ENCODE measurements at places on chromosomes 12 and 14.

GRCh38 chr14:96663076-96663475, 134.1 kb upstream of the VRK1 start:
- DNase-seq, result no peak

DNA sequence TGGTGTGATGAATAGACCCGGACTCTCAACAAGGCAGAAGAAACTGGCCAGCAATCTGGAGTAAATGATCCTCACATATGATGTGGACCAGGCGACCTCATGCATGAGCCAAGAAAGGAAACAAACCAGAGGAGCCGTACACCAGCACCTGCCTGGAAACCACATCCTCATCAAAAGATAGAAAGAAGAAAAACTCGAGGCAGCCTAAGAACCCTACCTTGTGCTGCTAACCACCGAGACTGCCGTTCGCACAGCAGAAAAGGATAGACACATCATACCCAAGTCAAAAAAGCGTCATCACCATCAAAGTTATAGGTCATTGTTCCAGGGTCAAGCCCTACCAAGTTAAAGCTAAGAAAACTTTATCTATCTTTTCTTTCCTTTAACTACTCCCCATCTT, 66.7 kb downstream of the RESF1 start:
- no peak for DNase-seq

- no peak for DNase-seq
Measured at GRCh38 chr14:98167275-98167674, 1104.7 kb downstream of the BCL11B start.

DNA sequence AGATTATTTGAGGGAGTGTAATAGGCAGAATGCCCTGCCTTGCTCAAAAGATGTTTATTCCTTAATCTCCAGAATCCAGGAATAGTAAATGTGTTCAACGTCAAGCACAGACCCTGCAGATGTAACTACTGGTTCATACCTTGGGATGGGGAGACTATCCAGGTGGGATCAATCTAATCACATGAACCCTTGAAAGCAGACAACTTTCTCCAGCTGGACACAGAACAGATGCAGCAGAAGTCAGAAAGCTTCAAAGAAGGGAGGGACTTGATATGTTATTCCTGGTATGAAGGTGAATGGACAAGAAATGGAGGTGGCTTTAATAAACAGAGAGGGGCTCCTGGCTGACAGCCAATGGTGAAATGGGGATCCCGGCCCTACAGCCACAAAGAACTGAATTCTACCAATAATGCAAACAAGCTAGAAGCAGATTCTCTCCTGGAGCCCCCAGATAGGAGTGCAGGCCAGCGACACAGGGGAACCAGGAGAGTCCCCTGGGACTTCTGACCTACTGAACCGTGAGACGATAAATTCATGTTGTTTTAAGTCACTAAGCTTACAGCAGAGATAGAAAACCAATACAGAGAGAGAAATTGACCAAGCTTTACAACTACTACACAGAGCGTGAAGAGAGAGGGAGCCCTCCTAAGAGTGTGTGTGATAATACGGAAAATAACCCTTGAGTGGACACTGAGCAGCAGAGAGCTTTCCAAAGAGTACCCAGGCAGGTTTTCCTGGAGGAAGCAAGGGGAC, 133.5 kb upstream of the TMEM132C start:
- no peak for DNase-seq

GRCh38 chr12:6784296-6784695, 5.0 kb upstream of the CD4 start:
- peak; percentile 8 for DNase-seq

DNA sequence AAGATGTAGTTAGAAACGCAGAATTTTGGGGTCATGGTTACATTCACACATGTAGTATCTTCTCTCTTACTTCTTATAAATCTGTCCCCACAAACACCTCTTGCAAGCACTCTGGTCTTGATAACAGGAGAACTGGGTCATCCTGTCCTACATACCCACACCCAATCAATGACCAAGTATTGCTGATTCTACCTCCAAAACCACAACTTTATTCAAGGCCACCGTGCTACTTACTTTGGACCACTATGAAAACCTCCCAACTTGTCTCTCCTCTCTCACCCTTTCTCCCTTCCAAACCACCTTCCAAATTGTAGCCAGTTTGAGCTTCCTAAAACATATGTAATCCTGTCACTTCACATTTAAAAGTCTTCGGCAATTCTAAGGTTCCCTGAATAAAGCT, 5.4 kb downstream of the SERPINA11 start:
- DNase-seq, result no peak

DNA sequence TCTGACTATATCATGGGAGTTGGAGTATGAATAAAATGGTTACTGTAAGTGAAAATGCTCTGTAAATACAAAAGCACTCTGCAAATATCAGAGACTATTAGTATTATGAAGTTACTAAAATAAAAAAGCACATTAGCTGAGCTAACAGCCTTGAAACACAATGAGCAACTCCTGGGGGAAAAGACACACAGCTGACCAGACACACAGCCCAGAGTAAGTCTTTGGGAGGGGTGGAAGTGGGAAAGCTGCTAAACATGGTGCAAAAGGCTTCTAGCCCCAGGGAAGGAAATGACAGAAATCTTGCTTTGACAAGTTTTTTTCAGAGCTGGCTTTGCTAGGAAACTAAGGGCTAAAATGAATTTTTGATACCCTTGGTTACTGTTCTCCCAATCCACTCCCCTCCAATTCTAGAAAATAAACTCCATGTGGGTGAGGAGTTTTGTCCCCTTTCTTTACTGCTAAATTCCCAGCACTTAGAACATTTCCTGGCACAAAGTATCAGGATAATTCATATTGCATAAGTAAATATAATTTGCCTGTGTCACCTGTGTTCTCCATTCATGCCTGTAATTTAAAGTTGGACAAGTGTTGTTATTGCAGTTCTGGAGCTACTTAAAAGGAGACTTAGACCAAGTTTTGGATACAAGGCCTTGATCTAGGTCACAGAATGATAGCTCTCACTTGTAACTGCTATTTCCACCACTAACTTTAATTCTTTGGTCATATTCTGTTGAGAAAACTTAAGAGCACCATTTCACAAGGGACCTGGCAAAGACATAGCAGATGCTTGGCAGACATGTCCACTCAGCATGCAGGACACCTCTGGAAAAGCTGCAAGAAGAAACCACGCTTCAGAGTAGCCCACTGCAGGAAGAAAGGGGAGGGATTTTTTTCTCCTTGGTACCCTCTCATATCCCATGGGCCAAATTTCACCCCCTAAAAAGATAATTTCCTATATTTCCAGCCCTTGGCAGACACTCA, 19.0 kb upstream of the RAB3IP start:
- no peak for DNase-seq

GRCh38 chr12:7601406-7601805, 64.3 kb downstream of the APOBEC1 start:
- DNase-seq, result no peak

- DNase-seq, result no peak
Measured at GRCh38 chr12:12646483-12647072, 34.9 kb downstream of the CREBL2 start.

GRCh38 chr12:76643438-76643837, 83.9 kb upstream of the OSBPL8 start:
- peak; percentile 26 for DNase-seq

GRCh38 chr12:91603060-91603459, 420.4 kb upstream of the DCN start:
- peak; percentile 37 for DNase-seq

DNA sequence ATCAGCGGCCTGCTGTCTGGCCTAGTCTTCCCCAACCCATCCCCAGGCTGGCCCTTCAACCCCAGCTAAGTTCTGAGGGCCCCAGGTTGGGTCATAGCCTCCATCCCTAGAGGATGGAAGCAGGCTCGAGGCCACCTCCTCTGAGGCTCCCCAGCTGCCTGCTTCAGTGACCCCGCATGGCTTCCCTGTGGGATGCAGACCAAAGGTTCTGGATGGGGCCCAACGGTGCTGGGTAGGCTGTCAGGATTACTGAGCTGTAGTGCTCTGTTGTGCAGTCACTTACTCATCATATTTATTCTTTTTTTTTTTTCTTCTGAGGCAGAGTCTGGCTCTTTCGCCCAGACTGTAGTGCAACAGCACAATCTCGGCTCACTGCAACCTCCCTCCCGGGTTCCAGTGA, 92.0 kb downstream of the IRF2BPL start:
- no peak for DNase-seq

- no peak for DNase-seq
Measured at GRCh38 chr14:63611078-63611477, 30.6 kb downstream of the WDR89 start.

Measured in bronchial epithelial cell (primary cell).